T follicular helper cell (primary cell): ENCODE measurements at places on chromosomes 5 and 9.

DNA sequence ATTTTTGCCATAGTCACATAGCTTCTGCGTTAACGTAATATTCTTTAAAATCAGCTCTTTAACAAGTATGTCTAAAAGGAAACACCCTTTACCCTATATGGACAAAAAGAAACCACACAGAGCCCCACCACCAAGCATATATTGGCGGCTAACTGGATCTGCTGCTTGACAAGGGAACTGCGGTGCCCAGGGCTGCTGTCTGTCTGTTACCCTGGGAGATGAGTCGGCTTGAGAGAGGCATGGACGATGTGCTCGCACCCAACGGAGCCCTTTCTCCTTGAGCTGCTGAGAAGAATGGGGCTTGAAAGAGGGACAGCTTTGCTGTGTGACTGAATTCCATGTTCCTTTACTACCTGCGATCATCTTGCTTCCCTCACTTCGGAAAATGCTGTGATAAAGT is 158.6 kb upstream of the SHB start:
- DNase-seq: no peak

DNA sequence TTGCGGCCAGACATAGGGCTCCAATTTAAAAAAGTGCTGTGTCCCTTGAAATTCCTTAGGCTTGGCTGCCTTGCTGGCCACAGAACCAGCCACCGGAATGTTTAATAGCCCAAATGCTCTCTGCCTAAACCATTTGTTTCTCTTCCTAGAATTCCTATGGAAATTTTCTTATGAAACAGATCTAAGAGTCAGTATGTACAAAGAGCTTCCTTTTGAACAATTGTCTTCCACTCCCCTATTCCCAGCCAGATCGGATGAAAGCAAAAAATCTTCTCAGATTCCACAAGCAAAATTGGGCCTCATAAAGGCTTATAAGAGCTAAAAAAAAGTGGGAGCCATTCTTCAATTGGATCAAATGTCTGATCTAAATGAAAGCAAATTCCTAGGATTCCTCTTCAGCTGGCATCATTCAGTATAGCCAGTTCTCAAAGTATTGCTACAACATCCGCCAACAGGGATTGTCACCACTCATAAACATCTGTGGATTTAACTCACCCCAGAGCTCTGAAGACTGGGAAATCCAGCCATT is 104.3 kb downstream of the CEMIP2 start:
- DNase-seq: no peak

DNA sequence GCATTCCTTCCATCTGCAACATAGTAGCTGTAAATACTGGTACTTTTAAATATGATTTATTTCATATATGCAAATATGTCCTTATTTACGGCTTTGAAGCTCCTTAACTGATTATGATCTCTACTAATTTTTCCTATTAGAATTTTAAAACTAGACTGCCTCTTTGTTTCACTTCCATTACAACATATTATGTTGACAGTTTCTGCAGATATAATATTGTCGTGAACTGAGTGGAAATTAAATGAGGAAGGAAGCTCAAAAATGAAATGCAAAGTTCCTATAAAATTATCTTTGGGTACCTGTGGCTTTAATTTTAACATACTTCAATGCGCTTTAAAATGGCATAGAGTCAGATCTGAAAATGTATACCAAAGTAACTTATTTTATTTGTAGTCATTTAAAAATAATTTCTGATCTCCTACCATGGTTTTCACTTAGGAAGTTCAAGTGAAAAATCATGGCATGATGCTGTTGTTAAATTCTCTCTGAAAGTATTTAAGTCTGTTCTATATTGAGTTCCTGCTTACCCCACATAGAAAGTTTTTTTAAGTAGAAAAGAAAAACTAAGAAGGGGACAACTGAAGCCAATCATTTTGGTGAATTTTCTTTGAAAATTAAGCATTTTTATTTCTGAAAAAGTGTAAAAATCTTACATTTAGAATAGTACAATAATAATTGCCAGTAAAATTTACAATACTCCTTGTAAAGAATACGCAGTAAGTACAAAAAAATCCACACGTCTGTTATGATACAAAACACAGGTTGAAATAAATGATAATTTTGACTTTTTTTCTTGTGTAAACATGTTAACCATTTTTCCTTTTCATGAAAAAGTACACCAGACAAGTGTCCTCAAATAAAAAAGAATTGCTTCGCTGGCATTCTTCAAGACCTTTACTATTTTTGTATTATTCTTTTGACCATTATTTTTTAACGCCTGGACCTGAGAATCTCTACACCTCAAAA is 2.6 kb downstream of the FOXD1 start:
- no peak for DNase-seq

- DNase-seq: no peak
Measured at GRCh38 chr5:17163221-17163620, 54.2 kb upstream of the BASP1 start.

DNA sequence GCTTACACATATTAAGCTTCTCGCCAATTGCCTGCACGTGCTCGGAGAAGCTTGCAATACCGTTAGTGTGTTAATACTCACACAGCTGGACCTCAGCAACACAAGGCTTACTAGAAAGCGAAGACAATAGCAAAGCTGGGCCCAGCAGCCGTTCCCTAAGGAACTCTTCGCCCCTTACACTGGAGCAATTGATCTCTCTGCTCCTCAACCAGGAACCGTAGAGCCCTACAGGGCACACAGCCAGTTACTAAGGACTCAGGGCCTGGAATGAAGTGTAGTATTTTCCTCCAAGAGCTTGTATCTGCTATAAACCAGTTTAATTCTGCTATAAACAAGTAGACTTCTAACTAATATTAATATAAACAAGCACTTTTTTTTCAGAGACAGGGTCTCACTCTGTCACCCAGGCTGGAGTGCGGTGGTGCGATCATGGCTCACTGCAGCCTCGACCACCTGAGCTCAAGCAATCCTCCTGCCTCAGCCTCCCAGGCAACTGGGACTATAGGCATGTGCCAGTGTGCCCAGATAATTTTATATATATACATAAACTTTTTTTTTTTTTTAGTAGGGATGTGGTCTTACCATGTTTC is 67.0 kb upstream of the SIMC1 start:
- DNase-seq: no peak

DNA sequence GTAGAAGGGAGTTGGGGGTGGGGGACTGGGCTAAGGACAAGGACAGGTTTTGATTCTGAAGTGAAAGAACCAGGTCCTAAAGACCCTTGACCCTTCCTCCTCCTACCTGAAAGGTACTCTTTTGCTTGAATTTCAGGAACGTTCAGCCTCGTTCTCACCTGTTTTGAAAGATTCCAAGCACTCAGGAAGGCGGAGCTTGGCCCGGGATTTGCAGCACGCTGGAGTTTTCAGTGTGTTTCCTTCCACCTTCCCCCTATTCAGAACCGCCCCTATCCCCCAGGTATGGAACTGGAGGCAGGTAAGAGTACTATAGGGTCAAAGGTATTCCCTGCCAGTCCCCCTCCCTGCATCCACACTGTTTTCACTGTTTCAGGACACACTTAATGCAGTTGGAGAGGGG is 7.1 kb downstream of the EGR1 start:
- no peak for DNase-seq

DNA sequence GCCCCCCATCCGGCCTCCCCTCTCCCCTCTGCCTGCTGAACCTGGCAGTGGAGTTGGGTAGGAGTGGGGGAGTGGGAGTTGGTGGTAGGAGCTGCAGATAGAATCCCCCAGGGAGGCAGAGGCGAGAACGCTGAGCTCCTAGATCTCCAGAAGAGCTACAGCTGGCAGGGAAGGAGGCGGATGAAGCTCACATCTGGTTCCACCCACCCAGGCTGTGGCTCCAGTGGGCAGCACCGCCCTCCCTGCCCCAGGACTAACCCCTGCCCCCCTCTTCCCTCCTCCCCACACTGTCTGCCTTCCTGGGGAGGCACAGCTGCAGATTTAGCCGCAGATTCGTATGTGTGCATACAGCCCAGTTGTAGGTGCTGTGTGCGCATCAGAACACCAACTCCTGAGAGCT is 34.2 kb downstream of the C9orf50 start:
- no peak for DNase-seq

DNA sequence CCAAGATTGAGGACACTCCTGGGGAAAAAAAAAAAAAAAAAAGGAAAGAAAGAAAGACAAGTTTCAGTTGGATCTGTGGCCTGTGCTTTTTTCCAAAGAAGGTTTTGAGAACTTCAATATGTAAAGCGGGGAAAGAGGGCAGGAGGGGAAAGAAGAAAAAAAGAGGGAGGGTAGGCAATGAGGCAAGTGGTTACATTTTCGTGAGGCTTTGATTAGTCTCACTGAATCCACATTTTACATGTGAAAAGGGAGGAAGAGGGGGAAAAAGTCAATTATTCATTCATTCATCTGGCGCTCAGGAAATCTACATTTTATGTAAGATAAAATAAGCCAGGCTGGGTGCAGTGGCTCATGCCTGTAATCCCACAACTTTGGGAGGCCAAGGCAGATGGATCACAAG is 315.2 kb upstream of the PAPPA start:
- no peak for DNase-seq

- DNase-seq: no peak
Measured at GRCh38 chr5:57687596-57687995, 205.0 kb upstream of the ACTBL2 start.

GRCh38 chr5:141223112-141223783 is at the start of gene PCDHB14:
TSS of gene PCDHB14 (plus strand) at chr5:141223343. CDS start at chr5:141223506, 163 bp downstream.
- DNase-seq: no peak

GRCh38 chr9:112081918-112082729 is 93.0 kb downstream of the SUSD1 start:
- DNase-seq: no peak

- DNase-seq: no peak
Measured at GRCh38 chr5:89850513-89850865, 559.1 kb downstream of the CETN3 start.

GRCh38 chr9:10242255-10242654 is 370.5 kb downstream of the PTPRD start:
- DNase-seq: no peak

GRCh38 chr5:14767735-14768507 is 103.4 kb downstream of the OTULIN start:
- no peak for DNase-seq

DNA sequence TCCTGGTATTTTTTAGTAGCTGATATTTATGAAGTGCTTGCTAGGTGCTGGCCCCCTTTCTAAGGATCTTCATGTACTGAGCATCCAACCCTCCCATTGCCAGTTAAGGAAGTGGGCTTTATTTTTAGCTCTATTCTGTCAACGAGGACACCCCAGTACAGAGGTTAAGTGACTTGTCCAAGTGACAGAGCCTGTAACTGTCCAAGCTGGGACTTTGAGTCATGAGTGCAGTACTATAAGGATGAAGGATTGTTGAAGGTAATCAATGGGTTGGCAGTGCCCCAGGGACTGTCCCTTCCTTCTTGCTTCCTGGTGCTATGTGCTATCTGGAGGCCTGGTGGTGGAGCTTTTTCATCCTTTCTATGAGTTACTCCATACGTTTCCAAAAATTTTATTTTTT is 18.0 kb upstream of the FABP6 start:
- DNase-seq: no peak

DNA sequence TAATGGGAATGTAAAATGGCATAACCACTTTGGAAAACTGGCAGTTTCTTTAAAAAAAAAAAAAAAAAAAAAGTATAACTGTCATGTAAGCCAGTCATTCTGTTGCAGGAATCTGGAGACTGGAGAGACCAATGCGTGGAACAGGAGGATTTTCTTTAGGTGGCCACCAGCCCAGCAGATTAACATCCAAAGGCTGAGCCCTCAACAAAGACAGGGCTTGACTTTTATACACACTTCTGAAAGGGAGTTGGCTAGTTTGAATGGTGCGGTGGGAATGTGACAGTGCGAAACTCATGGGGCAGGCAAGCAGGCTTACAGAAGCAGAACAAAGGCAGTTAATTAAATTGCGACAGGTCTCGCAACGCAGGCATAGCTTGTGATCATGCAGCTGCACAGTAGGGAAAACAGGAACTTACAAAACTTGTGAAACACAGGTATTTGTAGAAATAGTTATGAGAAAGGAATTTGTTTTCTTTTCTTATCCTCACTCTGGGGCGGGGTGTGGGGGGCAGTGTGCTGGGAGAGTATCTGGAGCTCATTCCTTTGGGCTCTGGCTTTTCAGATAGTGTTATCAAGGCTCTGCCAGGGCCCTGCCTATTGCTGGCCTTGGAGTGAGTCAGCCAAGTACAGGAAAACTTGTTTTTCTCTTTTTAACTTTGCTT is 12.0 kb downstream of the UIMC1 start:
- DNase-seq: no peak

GRCh38 chr5:160802592-160802991 is 49.4 kb downstream of the ATP10B start:
- no peak for DNase-seq

DNA sequence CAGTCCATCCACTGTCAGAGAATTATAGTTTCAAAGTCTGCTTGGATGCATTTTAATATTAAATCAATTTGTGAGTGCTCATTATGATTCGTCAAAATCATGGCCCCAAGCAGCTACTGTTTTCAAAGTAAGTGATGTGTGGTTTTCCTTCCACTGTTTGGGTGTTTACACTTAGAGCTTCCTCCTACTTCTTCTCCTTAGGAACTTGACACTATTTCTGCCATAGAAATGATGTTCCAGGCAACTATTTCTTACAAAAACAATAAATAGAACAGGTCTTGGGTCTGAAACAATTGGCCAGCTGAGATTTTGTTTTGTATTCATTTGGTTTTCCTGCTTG is 132.8 kb upstream of the RAI14 start:
- DNase-seq: no peak

DNA sequence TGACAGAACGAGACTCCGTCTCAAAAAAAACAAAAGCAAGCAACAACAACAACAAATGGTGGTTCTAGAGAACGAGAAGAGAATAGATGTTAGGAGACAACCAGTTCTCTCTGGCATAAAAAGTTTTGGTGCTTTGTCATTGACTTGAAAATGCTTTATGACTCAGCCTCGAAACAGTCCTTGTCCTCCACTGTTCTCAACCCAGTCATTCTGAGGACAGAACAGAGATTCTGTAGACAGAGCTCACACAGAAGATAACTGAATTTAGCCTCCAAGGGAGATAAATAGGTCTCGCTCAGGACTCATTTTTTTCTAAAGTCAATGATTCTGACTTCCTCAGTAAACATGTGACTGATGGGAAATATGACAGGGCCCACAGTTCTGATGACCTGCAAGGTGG is 76.0 kb upstream of the FSTL4 start:
- no peak for DNase-seq

- no peak for DNase-seq
Measured at GRCh38 chr9:98860871-98861293, 53.4 kb downstream of the GALNT12 start.

GRCh38 chr5:111227801-111228200 is 3.6 kb downstream of the CAMK4 start:
- DNase-seq: peak; percentile 16

- DNase-seq: no peak
Measured at GRCh38 chr5:141845371-141845851, 32.8 kb downstream of the PCDH1 start.

DNA sequence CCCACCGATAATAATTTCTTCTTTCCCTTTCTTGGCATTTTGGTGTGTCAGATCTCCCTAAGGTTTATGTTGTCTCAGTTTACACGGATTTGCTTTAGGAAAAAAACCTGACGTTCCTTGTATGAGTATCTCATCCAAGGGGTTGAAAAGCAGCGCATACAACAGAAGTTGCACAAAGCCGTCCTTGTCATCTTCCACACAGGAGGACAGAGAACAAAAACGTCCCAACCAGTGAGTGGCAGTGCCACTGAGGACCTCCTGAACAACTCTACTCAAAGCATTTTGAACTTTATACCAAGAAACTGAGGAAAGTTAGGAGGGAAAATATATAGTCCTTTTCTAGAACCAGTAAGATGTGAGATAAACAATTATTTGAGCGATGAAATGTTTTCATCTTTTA is 547.0 kb downstream of the PDE4D start:
- DNase-seq: no peak

GRCh38 chr9:19033015-19033414 is at the start of gene SAXO1:
TSS of gene SAXO1 (minus strand) at chr9:19033209. CDS start at chr9:19032908, 301 bp downstream.
- no peak for DNase-seq

GRCh38 chr9:114372921-114373448 is 14.8 kb downstream of the AKNA start:
- DNase-seq: peak; percentile 75
